Endothelial cell (in vitro differentiated cells): ENCODE measurements at places on chromosomes 5 and 9. TPM values are rescaled to one million over a fixed set of nuclear protein-coding genes. Genes with fewer than 3 reads are reported as not detected.

Gene GDNF
- not detected for total RNA-seq

DNA sequence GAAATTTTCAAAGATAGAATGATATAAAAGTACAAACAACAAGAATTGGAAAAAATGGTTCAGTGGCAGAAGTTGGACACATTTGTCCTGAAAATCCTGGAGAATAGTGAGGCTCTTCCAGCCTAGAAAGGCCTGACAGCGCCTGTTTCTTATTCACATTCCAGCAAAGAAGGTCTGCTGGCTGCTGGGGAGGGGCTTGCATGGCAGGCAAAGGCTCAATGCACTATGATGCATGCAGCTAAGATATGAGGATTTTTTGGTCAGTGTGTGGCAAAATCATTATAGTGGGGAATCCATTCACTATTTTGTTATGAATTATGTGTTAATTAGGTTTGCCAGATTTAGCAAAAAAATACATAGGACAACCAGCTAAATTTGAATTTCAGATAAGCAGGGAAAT is 243.9 kb upstream of the SLC30A5 start:
- no peak for DNase-seq

GRCh38 chr9:129208207-129209032 is 30.4 kb upstream of the IER5L start:
- DNase-seq = no peak

DNA sequence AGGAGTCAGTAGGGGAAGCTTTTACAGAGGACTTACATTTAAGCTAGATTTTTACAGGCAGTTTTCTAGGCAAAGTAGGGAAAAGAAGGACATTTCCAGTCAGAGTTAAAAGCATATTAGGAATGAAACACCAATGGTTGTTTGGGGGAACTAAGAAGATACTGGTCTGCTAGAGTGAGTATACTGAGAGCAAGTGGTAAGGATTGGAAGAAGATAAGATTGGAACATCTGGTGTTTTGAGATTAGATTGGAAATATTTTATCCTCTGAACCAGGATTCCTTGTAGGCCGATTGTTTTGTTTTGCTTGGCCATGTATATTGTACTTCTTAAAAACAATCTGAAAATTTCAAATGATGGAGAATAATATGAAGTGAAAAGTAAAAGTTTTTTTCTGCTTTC is 7.7 kb downstream of the FBXO38 start:
- no peak for DNase-seq

DNA sequence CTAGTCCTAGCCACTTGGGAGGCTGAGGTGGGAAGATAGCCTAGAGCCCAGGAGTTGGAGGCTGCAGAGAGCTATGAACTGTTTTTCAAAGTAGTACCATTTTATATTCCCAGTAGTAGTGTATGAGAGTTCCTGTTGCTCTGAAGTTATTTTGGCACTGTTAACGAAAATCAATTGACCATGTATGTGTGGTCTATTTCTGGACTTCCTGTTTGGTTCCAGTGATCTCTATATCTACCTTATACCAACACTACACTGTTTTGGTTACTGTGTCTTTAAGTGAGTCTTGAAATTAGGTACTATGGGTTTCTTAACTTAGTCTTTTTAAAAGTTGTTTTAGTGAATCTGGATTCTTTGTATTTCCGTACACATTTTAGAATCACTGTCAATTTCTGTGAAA is 13.6 kb downstream of the SLF1 start:
- no peak for DNase-seq
